Activated naive CD4-positive, alpha-beta T cell treated with Interleukin-2 at 50 U/mL for 16 hours (primary cell): ENCODE measurements at places on chromosomes 16 and 17.
A peak's percentile ranks its signal among the peaks of the same experiment; 100 is the strongest.

GRCh38 chr17:80832266-80832676 lies 159.4 kb upstream of the CHMP6 start:
- DNase-seq: no peak

GRCh38 chr16:28106467-28107215 lies 43.1 kb upstream of the GSG1L start:
- DNase-seq: no peak

GRCh38 chr17:44095647-44096496 lies 25.3 kb downstream of the G6PC3 start:
- no peak for DNase-seq

GRCh38 chr17:71666047-71666446 lies 454.8 kb upstream of the SOX9 start:
- DNase-seq: no peak

GRCh38 chr16:83552228-83552627 lies 255.6 kb upstream of the HSBP1 start:
- DNase-seq: no peak

- DNase-seq: no peak
Measured at GRCh38 chr16:65716737-65717700, 595.2 kb upstream of the CDH11 start.

GRCh38 chr17:79084291-79085153 lies 9.9 kb downstream of the ENGASE start:
- no peak for DNase-seq

DNA sequence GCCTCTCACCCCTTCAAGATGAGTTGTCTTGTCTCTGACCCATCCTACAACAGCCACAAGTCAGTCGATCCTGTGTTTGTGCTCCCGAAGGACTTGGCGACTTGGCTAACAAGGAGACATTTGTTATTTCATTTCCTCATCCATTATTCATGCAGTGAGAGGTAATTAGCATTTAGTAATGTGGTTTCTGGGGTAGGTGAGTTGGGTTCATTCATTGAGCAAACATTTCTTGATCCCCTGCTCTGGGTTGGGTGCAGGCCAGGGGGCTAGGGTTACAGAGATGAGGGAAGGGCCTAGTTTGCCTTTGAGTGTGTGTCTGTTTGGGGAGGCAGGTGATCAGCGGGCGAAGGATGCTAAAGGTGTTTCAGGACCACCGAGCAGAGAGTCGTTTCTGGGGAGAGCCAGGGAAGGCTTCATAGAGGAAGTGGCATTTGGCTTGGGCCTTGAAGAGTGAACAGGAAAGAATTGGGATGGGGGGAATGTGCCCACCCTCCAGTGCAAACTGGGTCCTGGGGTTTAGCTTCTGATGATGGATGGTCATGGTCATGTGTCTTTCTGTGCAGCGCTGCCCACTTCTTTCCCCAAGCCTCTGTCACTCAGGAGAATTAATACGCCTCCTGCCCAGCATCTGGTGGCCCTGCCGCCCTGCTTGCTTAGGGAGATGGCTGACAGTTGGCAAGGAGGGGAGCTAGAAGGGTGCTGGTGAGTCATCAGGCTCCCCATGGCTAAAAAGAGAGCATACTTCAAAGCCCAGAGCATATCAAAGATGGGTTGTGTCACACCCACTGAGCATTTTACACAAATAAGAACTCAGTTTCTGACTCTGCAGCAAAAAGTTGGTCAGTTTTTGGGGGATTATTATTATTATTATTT lies 38.5 kb downstream of the MSI2 start:
- DNase-seq: peak; percentile 14

- no peak for DNase-seq
Measured at GRCh38 chr17:76560877-76561221, 21.0 kb downstream of the PRCD start.

DNA sequence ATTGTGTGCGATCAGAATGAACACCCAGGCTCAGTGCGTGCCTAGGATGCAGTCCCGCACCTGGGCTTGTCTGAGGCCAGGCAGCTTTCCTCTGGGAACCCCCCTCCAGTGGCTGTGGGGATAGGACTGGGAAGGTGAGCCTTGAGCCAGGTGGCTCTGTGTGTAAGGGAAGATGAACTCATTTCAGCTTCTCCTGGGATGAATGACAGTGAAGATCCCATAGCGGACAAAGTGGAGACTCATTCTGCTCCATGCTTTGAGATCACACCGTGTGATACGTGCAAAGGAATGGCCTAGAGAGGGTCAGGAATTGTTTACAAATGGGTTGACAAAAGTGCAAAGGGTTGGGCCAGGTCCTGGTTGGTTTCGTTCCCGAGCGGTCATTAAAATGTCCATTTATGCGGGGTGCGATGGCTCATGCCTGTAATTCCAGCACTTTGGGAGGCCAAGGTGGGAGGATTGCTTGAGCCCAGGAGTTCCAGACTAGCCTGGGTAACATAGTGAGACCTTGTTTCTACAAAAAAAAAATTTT lies 15.8 kb downstream of the GPRC5C start:
- no peak for DNase-seq

- peak; percentile 22 for DNase-seq
Measured at GRCh38 chr17:42016411-42016831, 818 bp downstream of the DNAJC7 start.

- DNase-seq: peak; percentile 47
Measured at GRCh38 chr17:37089956-37090355, 141.2 kb downstream of the AATF start.

GRCh38 chr16:35714665-35715064 lies 2255.3 kb downstream of the TP53TG3F start:
- no peak for DNase-seq

GRCh38 chr16:86618431-86619238 lies 40.3 kb downstream of the FOXL1 start:
- DNase-seq: no peak

DNA sequence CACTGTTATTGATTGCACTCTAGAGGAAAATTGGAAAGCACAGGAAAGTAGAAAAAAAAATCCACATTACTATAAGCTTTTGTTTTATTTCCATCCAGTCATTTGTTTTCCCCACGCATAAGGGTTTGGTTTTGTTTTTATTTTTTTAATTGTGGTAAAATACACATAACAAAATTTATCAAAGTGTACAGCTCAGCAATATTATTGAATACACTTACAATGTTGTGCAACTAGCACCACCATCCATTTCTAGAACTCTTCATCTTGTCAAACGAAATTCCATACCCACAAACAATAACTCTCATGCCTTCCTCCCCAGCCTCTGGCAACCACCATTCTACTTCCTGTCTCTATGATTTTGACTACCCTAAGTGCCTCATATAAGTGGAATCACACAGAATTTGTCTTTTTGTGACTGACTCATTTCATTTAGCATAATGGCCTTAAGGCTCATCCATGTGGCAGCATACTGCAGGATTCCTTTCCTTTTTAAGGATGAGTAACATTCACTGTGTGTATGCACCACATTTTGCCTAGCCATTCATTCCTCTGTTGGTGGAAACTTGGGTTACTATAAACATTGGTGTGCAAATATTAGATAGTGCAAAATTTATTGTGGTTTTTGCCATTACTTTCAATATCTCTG lies 11.1 kb downstream of the SPPL2C start:
- DNase-seq: no peak

- no peak for DNase-seq
Measured at GRCh38 chr16:54482892-54483574, 196.4 kb upstream of the IRX3 start.

DNA sequence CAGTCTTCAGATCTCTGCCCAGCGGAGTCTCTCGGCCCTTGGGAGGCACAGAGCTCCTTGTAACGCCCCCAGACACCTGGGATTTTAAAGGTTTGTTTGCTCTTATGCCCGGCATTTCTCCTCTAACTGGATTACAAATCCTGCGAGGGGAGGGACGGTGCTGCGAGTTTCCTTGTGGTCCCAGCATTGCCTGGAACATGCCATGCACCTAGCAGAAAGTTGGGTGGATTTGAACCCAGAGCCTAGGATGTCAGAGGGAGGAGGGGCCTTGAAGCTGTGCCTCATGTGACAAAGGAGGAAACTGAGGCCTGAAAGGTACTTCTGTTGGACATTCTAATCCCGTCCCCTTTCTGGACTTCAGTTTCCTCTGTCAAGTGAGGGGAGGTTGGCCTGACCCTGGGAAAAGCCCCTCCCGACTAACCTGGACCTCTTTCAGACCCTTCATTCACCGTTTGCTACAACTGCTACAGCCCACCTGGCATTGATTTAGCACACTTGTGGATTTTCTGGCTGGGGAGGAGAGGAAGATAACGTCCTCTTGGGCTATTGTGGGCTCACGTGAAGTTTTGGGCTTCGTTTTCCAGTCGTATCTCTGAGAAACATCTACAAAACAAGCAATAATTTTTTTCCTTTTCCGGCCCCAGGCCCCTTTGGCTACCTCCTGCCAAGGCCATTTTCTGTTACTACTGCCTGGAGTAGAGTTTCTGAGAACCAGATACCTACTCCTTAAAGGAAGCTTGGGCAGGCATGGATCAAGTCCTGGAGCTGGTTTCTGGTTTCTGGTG lies 30.9 kb downstream of the MRC2 start:
- DNase-seq: no peak

DNA sequence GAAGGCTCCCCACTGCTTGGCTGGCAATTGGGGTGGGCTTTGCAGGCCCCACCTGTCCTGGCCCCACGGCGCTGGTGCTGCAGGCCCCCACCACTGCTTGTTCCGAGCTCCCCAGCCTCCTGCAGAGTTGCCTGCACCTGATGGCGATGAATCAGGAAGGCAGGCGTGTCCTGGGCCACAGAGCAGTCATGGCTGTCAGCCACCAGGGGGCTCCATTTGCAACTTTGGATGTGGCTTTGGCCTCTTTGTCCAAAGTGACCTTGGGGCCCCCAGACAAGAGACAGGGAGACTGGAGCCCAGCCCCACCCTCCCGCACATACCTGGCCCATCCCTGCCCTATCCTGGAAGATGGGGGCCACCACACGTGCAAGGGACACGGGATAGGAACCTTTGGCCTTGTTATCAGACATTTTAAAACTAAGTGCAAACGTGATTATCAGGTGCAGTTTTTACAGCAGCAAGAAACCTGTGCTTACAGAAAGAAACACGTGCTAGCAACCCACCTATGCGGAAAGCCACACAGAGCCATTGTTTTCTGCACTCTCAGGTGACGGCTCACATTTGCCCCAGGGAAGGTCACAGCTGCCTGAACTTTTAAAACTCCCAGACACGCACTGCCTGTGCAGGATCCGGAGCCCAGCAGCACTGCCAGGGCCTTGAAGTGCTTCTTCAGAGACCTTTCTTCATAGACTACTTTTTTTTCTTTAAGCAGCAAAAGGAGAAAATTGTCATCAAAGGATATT lies at the start of gene DNASE1:
Gene DNASE1 (plus strand): TSS at position 443 of the 743 bp plus-strand sequence. CDS start 683 bp downstream, outside the sequence.
- peak; percentile 61 for DNase-seq

- DNase-seq: no peak
Measured at GRCh38 chr16:68257906-68258800, 6.2 kb upstream of the SLC7A6 start.

DNA sequence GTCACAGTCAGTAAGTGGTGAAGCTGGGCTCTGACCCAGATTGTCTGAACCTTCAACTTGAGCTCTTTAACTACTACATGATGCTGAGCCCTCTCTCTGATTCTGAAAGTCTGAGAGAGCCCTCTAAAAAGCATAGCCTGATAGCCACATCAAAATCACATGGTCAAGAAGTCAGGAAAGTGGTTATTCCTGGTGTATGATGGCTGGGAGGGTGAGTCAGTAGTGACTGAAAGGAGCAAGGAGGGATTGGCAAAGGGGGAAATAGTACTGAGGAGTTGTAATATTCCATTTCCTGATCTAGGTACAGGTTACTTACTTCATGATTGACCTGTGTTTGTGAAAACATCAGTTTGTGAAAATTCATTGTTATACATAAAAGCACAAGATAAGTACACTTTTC lies 89.1 kb downstream of the SSH2 start:
- no peak for DNase-seq

DNA sequence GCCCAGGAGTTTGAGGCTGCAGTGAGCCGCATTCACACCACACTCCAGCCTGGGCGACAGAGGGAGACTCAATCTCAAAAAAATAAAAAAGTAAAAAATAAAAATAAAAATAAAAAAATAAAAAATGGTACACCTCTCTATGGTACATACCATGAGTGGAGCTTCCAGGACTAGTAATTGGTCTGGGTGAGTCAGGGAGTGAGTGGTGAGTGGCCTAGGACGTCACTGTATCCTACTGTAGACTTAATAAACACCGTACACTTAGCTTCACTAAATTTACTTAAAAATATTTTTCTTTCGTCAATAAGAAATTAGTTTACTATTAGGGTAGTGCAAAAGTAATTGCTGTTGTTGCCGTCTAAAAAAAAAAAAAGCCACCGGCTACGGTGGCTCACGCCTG lies 9.0 kb downstream of the CDH5 start:
- no peak for DNase-seq

- no peak for DNase-seq
Measured at GRCh38 chr16:64590513-64590912, 531.4 kb downstream of the CDH11 start.

GRCh38 chr16:66523861-66524354 lies 26.0 kb downstream of the TK2 start:
- DNase-seq: no peak

- no peak for DNase-seq
Measured at GRCh38 chr17:15303851-15304250, 37.5 kb downstream of the TEKT3 start.

DNA sequence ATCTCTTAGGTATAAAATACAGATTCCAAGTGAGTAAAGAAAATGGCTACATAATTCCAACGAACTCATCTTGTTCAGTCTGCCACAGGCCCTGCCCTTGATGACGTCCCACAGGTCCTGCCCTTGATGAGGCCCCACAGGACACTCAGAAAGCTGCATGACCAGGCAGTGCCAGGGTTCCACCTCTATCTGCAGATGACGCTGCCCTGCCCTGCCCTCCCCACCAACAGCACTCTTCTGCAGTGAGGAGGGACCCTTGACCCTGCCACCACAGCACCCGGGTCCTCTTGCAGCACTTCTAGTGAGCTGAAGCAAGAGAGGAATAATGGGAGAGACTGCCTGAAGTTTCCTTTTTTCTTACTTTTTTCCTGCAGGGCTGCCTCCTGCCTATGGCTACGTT lies 118.4 kb downstream of the VPS53 start:
- no peak for DNase-seq

- no peak for DNase-seq
Measured at GRCh38 chr16:57866529-57866918, 64.2 kb upstream of the KIFC3 start.

DNA sequence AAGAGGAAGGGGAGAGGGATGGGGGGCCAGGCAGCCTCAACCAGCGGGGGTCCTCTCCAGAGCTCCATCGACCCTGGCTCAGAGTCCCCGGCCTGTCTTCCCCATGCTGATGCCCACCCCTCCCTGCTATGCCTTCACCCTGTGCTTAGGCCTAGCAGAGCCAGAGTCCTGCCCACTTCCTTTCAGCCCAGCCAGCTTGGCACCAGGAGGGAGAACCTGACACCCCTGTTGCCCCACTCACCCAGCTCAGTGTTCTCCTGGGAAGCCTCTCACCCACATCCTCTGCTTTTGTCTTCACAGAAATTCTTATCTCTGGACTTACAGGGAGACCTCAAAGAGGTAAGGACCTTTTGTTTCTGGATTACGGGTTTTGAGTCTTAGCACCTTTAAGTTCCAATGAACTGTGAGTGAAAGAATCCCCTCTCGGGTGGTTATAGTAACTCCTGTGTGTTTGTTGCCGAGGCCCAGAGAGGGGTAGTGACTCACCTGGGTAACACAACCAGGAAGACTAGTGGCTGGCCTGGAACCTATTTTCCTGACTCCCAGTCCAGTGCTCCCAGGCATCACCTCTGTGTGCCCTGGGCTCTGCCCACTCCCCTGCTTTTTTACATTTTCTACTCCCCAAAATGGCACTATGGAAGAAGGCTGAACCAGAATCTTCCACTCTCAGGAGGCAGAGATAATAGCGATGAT lies 53.3 kb downstream of the CES1 start:
- no peak for DNase-seq

GRCh38 chr17:72005332-72006163 lies 115.3 kb upstream of the SOX9 start:
- no peak for DNase-seq

- DNase-seq: no peak
Measured at GRCh38 chr16:85812811-85813700, 13.6 kb downstream of the COX4I1 start.
